Stimulated activated CD4-positive, alpha-beta T cell treated with anti-CD3 and anti-CD28 coated beads, TNF-alpha, amount 100 ng/mL, for 48 hours (primary cell): ENCODE measurements at places on chromosomes 4 and X.

DNA sequence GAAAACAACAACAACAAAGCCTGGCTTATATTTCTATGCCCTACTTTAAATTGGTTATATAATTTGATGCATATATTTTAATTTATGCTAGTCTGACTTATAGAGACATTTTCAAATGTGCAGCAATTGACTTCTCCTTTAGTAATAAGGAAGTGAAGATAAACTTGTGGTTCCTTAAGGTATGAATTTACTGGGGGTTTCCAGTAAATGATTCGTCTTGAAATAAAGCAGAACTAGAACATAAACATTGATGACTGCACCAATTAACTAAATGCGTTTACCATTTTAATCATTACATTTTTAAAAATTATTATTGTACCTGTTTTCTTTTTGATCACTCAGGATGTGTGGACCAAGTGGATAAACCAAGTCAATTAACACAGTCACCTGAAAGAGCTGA is 99.6 kb upstream of the CCSER1 start:
- DNase-seq = no peak

- no peak for DNase-seq
These were observed 365.1 kb downstream of the STPG2 start for GRCh38 chr4:97778174-97778573.

DNA sequence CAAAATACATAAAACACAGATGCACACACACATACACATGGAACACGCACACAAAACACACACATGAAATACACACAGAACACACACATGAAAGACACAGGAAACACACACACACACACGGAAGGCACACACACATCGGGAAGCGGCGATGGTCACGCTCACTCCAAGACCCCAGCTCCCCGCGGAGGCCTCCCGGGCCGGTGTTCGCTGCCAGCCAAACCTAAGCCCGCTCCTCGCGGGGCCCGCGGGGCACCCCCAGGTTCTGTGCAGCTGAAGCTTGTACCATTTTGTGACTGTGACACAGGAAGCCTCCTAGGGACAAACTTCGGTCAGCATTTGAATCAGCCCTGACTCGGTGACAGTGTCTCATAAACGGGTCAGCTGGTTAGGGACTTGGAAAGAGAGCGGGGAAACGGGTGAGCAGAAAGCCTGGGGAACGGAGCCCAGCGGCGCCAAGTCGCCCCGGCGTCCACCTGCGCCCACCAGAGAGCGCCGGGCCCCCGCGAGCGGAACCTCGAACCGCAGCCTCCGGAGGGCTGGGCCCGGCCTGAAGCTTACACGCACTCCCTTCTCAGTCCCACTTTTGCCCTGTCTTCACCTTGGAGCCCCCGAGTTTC is 32.1 kb downstream of the F11 start:
- DNase-seq = no peak

GRCh38 chr4:10017037-10017893 is 4.0 kb downstream of the SLC2A9 start:
- no peak for DNase-seq

DNA sequence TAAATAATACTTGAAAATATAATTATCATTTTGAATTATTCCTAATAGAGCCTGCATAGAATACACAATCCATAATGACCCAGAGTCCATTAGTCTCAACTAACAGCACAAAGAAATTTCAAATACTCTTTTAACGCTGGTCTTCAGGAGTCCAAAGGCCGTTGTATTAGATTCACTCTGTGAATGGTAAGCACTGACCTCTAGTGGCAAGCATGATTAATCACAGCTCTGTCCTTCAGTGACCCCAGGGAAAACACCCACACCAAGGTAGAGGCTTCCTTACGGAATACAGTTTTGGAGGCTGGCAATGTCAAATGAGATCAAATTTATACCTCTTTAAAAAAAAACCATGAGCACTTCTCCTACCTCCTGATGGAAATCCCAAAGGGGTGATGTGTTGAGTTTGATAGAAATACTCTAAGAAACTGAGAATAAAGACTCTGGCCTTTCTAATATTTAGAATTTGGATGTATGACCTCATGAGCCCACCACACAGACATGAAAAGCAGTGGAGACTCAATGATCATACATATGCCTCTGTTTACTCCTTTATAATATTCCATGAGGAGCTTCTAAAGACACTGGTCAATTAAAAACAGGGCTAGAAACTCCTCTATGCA is 147.2 kb upstream of the DKK2 start:
- no peak for DNase-seq

GRCh38 chrX:74736450-74736849 is 122.0 kb upstream of the RLIM start:
- no peak for DNase-seq

DNA sequence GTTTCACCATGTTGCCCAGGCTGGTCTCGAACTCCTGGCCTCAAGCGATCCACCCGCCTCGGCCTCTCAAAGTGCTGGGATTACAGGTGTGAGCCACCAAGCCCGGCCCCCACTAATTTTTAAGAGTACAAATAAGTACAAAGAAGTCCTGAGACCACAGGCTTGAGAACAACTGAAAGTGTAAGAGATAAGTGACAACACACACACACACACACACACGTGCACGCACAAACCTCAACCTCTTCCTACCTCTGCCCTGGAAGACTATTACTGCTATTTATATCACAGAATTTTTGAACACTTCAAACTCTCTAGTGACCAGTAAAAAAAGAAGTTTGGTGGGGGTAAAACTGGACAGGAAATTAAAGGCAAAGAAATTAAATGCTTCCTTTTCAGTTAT is 7.5 kb downstream of the KLHL15 start:
- DNase-seq = no peak

DNA sequence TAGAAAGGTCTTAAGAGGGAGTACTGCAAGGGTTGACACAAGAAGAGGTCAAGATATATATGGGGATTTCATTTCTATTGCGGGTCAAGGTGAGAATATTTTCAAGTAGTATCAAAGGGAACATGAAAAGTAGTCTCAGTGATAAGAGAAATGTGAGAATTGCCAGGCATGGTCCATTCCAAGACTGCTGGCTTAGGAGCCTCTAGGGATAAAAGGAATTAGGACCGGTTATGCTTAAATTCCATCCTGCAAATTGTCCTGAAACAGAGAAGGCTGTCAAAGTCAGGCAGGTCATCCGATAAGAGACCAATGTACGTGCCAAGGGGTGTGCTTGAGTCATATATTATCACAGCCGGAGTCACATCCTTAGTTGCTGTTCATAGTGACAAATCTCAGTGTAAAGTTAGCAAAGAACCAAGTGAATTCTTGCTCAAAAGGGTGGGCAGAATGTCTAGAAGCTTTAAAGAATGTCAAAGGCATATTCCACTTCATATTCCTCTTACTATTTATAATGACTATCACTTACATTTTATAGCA is 133.6 kb downstream of the CBLL2 start:
- no peak for DNase-seq

DNA sequence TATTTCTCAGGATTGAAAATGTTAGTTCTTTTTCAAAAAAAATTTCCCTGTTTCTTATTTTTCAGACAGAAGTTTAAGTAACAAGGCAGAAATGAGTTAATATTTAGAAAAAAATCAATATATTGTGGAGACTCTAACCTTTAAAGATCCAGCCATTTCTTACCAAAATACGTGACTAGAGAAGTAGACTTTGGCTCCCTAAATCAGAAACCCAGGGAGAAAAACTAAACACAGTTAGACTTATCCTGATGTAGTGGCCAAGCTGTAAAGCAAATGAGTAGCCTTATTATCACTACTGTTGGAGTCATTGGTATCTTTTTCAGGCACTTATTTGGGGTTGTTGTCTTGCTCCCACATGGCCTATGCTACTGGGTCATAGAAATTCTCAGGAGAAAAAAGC is 1556.4 kb upstream of the ADGRL3 start:
- no peak for DNase-seq

DNA sequence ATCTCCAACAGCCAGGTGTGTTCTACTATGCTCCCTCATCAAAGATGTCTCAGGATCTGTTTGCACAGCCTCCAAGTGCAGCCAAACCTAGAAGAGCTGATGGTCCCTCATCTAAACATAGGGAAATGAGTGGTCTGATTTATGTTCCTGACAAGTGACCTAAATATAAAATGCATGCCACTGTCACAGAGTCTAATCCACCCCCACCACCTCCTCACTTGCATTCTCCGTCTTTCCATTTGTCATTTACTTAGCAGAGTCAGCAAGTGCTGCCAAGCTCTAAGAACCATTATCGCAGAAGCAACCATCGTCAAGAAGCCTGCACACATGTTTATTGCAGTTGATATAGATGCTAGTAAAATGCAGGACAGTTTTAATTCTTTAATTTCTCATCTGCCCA is 33.1 kb upstream of the VCX3A start:
- DNase-seq = no peak

DNA sequence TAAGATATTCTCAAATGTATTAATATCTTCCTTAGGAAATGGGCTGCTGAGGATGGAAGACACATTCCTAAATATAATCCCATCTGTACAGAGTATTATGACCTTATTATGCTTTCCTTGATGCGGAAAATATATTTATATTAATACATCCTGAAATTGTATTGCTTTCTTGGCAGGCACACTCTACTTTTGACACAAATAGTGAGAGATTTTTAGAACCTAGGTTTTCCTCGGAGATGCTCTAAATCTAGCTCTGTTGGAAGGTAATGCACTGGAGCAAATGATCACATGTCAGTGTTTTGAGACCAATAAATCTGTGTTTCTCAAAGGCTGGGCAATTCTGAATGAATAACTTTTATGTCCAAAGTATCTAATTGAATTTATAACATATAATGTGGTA is 94.3 kb upstream of the MAGEC2 start:
- DNase-seq = no peak

DNA sequence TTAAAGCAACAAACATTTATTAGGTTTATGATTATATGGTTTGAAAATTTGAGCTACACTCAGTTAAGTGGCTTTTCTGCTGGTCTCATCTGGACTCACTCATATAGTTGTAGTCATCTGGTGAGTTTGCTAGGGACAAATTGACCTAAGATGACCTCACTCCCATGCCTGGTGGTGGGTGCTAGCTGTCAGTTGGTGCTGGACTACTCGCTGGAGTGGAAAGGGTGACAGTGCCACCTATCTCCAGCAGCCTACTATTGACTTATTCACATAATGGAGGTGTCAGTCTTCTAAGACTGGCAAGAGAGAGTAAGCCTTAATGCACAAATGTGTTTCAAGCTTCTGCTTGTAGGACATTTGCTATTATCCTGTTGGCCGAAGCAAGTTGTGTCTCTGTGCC is 88.2 kb downstream of the TASL start:
- DNase-seq = no peak

DNA sequence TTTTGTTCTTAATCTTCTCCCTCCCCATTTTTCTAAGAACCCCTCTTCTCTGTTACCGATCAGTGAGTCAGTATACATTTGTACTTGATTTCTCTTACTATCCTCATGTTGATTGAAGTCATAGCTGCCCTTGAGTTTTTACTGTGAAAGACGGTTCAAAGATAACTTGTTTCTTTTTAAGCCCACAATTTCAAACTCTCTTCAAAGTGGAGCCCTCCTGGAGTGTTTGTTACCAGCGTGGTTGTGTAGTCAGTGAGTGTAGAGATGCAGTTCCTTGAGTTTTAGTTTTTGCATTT is 7.9 kb downstream of the PPP1R3F start:
- DNase-seq = no peak
